ENCODE measurements at places on chromosomes 16 and 17. TPM values are rescaled to one million over a fixed set of nuclear protein-coding genes. Genes with fewer than 3 reads are reported as not detected.

DNA sequence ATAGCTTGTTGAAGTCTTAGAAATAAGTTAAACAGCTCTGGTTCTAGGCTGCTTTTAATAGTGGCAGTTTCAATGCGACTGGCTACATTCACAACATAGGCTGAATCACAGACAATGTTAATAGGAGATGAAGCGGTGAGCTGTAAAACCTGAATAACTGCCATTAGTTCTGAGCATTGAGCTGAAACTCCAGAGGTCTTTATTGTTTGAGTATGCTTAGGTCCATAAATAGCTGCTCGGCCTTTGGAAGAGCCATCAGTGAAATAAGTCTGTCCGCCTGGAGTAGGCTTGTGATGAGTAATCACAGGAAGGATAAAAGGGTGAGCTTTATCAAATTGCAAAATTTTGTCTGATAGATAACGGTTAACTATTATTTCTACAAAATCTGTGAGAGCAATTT, 9.4 kb upstream of the ZNF689 start:
- no peaks in the 10 kb centered on the region for H3K27me3 ChIP-seq
- no peaks in the 10 kb centered on the region for H3K4me1 ChIP-seq
- H3K4me3 ChIP-seq = no peak overlapping the region
- no peaks in the 10 kb centered on the region for H3K36me3 ChIP-seq
- no peak overlapping the region for H3K27ac ChIP-seq

DNA sequence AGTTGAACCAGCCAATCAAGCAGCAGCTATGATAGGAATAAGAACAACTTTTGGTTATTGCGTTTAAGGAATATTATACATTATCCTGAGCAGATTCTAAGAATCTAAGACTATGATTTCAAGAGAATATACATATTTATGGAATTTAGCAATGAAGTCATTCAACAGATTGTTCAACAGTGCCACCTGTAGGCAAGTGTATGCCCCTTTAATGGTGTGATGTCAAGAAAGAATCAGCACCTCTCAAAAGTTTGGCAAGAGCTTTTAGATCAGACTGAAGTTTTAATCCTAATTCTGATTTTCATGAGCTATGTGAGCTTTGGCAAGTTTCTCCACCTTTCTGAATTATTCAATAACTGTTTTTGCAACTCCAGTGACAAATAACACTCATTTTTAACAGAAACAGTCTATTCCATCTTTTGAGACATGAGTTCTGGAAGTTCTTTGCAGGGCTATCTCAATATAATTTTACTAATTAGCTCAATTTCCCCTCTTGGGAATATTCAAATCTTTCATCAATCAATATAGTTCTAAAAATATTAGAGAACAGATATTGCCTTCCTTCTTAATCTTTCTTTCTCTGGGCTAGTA, 474.3 kb upstream of the TOM1L1 start:
- H3K27me3 ChIP-seq = no peaks in the 10 kb centered on the region
- DNase-seq = no peak
- no peaks in the 10 kb centered on the region for H3K36me3 ChIP-seq
- H3K4me3 ChIP-seq = no peak overlapping the region
- no peaks in the 10 kb centered on the region for H3K4me1 ChIP-seq

The SPNS2 gene
- total RNA-seq = 79.3 TPM

The AP1G1 gene
- 116 TPM for total RNA-seq

- no peak overlapping the region for H3K4me3 ChIP-seq
- H3K27me3 ChIP-seq = no peaks in the 10 kb centered on the region
- no peak for DNase-seq
Measured at GRCh38 chr17:33905338-33905800, 349.7 kb upstream of the CCL2 start.

GRCh38 chr17:74924250-74924948, at the start of gene OTOP2:
Gene OTOP2 (plus strand): TSS chr17:74924273. CDS start chr17:74924633, 360 bp downstream.
- no peak for DNase-seq
- peaks cover 43% of the 10 kb centered on the region for H3K4me1 ChIP-seq
- H3K27ac ChIP-seq = no peak within 1 kb of the TSS
- H3K4me3 ChIP-seq = peak within 1 kb of the TSS; percentile 42

GRCh38 chr16:77834635-77835540, 46.5 kb downstream of the VAT1L start:
- no peak overlapping the region for H3K27ac ChIP-seq
- no peaks in the 10 kb centered on the region for H3K27me3 ChIP-seq
- H3K36me3 ChIP-seq = no peaks in the 10 kb centered on the region
- peaks cover 6% of the 10 kb centered on the region for H3K4me1 ChIP-seq
- DNase-seq = no peak

DNA sequence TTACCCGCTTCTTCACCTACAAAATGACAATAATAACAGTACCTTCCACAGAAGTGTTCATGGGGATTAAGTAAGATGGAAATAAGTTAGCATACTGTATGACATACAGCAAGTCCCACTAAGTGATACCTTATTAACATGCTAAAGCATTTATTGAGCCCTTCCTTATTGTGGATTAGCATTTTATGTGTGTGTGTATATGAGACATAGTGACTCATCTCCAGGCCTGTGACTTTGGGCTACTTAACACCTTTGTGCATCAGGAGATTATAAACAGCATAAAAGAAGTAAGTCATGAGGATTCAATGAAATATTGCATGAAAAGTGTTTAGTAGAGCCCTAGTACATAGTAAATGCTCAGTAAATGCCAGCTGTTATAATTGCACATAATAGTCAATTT, 52.9 kb downstream of the CA10 start:
- no peaks in the 10 kb centered on the region for H3K4me1 ChIP-seq
- no peak overlapping the region for H3K27ac ChIP-seq
- DNase-seq = no peak
- H3K36me3 ChIP-seq = no peaks in the 10 kb centered on the region

The FTO gene
- 70.5 TPM for total RNA-seq

- no peak overlapping the region for H3K27ac ChIP-seq
- no peaks in the 10 kb centered on the region for H3K36me3 ChIP-seq
- no peaks in the 10 kb centered on the region for H3K4me1 ChIP-seq
Measured at GRCh38 chr16:6192984-6193383, 1095.4 kb upstream of the EEF2KMT start.

- peak within 1 kb of the TSS; percentile 86 for H3K27ac ChIP-seq
- H3K27me3 ChIP-seq = no peaks in the 10 kb centered on the region
- no peak for DNase-seq
- H3K36me3 ChIP-seq = no peaks in the 10 kb centered on the region
Measured at GRCh38 chr17:18377437-18378204, at the start of gene EVPLL. Gene EVPLL (plus strand): TSS chr17:18377778. CDS start chr17:18380938, 3,160 bp downstream.

GRCh38 chr17:18262641-18263040, 2.2 kb downstream of the MIEF2 start:
- peaks cover 3% of the 10 kb centered on the region for H3K36me3 ChIP-seq
- no peak overlapping the region for H3K4me3 ChIP-seq
- no peaks in the 10 kb centered on the region for H3K27me3 ChIP-seq
- H3K4me1 ChIP-seq = peaks cover 40% of the 10 kb centered on the region
- no peak overlapping the region for H3K27ac ChIP-seq

GRCh38 chr17:47822785-47823184, 1.2 kb upstream of the OSBPL7 start:
- DNase-seq = no peak
- H3K4me3 ChIP-seq = no peak overlapping the region
- no peak overlapping the region for H3K27ac ChIP-seq
- H3K4me1 ChIP-seq = peaks cover 26% of the 10 kb centered on the region

The HSD3B7 gene
- total RNA-seq = 14.5 TPM

GRCh38 chr16:20774703-20775362, 11.0 kb downstream of the ACSM3 start:
- H3K27ac ChIP-seq = no peak overlapping the region
- no peak for DNase-seq
- H3K4me3 ChIP-seq = no peak overlapping the region
- no peaks in the 10 kb centered on the region for H3K4me1 ChIP-seq
- no peaks in the 10 kb centered on the region for H3K27me3 ChIP-seq

- peaks cover 25% of the 10 kb centered on the region for H3K4me1 ChIP-seq
- H3K27ac ChIP-seq = peak overlapping the region; percentile 96
- no peaks in the 10 kb centered on the region for H3K27me3 ChIP-seq
- H3K36me3 ChIP-seq = no peaks in the 10 kb centered on the region
Measured at GRCh38 chr16:30649725-30650368, 913 bp upstream of the PRR14 start.

The NOS2 gene
- total RNA-seq = not detected

- no peak overlapping the region for H3K4me3 ChIP-seq
- H3K36me3 ChIP-seq = no peaks in the 10 kb centered on the region
- no peak for DNase-seq
- H3K4me1 ChIP-seq = peaks cover 38% of the 10 kb centered on the region
Measured at GRCh38 chr17:40561871-40562611, 3.2 kb downstream of the CCR7 start.

- no peak for DNase-seq
- H3K27ac ChIP-seq = no peak overlapping the region
- H3K27me3 ChIP-seq = no peaks in the 10 kb centered on the region
Measured at GRCh38 chr16:83300326-83300725, 507.5 kb upstream of the HSBP1 start.

DNA sequence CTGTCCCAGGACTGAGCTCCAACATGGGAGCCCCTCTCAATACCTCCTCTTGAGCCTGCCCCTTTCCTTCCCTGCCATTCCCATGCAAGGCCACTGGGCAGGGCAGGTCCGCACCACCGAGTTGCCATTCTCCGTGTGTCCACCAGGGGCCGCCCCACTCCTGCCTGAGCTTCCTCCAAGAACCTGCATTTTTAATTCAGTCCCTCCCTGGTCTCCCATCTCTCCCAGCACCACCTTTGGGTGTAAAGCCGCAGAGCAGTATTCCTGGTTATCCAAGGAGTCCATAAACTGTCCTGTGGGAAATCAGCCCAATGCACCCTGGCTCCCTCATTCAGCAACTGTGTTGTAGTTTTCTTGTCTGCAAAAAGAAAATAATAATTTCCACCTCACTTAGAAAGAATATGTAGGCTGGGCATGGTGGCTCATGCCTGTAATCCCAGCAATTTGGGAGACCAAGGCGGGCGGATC, 15.9 kb upstream of the ANKRD40CL start:
- no peaks in the 10 kb centered on the region for H3K27me3 ChIP-seq
- no peaks in the 10 kb centered on the region for H3K36me3 ChIP-seq
- DNase-seq = no peak

The MED9 gene
- 18.9 TPM for total RNA-seq

The SMIM5 gene
- total RNA-seq = 2.2 TPM

Data from vagina (tissue), 2 donors.